ENCODE measurements at places on chromosomes 6 and 20. TPM values are rescaled to one million over a fixed set of nuclear protein-coding genes. Genes with fewer than 3 reads are reported as not detected.
A peak's percentile ranks its signal among the peaks of the same experiment; 100 is the strongest.

The PGC gene
- not detected for total RNA-seq

DNA sequence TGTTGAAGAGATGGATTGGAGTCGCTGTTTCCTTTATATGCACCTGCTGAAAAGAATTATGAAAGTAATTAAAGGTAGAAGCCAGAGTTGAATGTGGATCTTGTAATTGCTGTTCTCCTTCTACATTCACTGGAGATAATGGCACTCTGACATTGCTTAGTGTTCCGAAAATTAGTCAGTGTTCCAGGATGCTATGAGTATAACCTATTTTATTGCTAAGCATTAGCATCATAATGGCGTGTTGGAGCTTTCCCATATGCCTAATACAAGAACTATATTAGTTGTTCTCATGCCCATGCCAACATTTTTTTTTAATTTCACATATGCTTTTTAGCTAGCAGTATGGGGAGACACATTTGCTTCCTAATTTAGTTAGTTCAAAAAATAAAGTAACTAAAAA is 236.4 kb downstream of the ARHGAP18 start:
- ATAC-seq, result no peak

DNA sequence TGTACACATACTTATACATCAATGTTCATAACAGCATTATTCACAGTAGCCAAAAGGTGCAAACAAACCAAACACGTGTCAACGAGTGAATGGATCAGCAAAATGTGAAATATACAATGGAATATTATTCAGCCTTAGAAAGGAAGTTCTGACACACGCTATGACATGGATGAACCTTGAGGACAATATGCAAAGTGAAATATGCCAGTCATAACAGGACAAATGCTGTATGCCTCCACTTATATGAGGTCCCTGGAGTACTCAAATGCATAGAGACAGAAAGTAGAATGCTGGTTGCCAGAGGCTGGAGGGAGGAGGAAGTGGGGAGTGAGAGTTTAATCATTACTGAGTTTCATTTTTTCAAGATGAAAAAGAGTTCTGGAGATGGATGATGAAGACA is 37.8 kb upstream of the IGF2R start:
- ATAC-seq, result no peak

The LIME1 gene
- 4.9 TPM for total RNA-seq

- ATAC-seq, result no peak
Observed at GRCh38 chr20:50126662-50127061, 13.7 kb upstream of the UBE2V1 start.

The SNAP25 gene
- 97.4 TPM for total RNA-seq

GRCh38 chr6:142676647-142677192 is 268.3 kb downstream of the HIVEP2 start:
- no peak for ATAC-seq

- peak; percentile 26 for ATAC-seq
Observed at GRCh38 chr6:1597924-1598323, 11.8 kb upstream of the FOXC1 start.

- no peak for ATAC-seq
Observed at GRCh38 chr6:112787371-112787770, 440.2 kb downstream of the RFPL4B start.

The GJA10 gene
- 0.92 TPM for total RNA-seq

DNA sequence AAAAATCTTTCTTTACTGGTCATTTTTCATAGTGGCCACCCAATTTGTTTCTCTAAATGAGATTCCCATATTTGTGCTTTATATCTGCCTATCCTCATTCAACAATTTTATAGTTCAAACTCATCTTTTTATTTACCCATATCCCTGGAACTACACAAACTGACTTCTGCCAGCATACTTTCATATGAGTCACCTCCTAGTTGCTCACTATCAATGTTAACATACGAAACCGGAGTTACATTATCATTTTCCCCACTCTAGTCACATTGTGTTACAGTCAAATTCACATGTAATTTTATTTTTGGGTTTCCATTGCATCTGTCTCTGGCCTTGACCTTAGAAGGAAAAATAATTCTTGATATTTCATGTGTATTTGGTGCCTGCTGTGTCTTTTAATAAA is 499.4 kb downstream of the MAFB start:
- ATAC-seq, result no peak

- ATAC-seq, result no peak
Observed at GRCh38 chr6:139990856-139991465, 616.5 kb upstream of the CITED2 start.

The PLEKHG1 gene
- 11.6 TPM for total RNA-seq

The TMX4 gene
- total RNA-seq, result 26.3 TPM

DNA sequence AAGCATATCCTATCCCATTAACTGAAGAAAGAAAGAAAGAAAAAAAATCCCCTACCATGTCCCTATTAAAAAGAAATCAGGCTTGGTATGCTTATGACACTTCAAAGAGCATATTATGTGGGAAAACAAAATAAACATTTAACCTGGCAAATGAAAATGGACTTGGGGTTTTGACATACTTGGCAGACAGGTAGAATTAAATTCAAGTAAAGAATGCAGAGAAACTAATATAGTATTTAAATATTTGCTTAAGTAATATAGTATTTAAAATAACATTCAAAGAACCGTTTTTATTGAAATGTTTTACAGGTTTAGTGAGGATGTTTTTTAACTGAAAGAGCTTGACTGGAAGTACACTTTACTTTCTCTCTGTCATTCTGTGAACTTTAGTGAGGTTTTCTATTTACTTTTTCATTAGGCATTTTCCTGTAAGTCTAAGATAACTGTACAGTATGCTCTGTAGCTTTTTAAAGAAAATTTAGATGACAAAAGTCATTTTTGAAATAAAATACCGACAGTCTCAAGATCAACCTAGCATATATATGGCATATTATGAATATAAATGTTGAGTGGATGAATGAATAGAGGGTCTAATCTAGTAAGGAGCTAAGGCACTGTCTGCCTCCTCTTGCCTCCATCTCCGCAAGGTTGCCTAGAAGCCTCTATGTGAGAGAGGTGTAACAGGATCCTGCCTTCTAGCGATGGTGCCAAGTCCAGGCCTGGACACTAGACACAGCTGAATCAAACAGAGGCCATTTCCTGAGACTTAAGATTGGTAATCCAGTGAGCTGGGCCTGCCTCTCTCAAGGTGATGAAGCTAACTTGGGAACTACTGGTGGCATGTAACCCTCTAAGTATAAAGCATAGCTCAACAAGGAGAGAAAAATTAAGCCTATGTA is 344.4 kb upstream of the RUNX2 start:
- no peak for ATAC-seq

GRCh38 chr6:83847179-83847578 is 6.0 kb upstream of the RIPPLY2 start:
- no peak for ATAC-seq

GRCh38 chr20:23284009-23284408 is 66.6 kb upstream of the NXT1 start:
- no peak for ATAC-seq

DNA sequence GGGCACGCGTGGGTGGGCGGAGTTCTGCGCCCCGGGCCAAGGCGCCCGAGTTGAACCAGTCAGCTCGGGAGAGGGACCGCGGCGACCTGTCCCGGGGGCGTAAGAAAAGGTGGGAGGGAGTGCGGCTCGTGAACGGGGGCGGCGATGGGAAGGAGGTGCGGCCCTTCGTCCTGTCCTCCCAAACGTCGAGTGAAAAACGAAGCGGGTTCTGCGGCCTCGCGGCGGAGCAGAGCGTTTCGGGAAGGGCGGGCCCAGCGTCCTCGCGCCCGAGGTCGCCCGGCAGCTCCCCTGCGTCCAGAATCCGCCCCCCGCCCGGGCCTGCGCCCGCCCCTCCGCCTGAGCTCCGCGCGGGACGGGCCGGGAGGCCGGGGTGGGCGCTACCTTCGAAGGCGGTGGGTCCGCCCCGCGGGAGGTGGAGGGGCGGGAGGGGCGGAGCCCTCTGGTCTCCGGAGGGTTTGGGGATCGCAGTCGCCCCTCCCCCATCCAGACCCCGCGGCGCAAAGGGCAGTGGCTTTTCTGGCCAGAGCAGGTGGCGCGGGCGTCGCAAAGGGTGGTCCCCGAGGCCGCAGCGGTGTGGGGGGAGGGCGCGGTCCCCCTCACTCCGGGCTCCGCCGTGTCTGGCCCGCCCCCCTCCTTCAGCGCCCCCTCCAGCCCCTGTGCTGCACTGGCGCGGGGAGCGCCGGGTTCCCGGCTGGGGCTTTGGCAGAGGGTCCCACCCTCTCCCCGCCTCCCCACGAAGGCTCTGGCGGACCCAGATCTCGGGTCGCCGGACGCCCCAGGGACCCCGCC is 838 bp downstream of the STMN3 start:
- peak; percentile 17 for ATAC-seq

GRCh38 chr6:25710287-25710686 is 44.3 kb upstream of the SLC17A4 start:
- ATAC-seq, result no peak

DNA sequence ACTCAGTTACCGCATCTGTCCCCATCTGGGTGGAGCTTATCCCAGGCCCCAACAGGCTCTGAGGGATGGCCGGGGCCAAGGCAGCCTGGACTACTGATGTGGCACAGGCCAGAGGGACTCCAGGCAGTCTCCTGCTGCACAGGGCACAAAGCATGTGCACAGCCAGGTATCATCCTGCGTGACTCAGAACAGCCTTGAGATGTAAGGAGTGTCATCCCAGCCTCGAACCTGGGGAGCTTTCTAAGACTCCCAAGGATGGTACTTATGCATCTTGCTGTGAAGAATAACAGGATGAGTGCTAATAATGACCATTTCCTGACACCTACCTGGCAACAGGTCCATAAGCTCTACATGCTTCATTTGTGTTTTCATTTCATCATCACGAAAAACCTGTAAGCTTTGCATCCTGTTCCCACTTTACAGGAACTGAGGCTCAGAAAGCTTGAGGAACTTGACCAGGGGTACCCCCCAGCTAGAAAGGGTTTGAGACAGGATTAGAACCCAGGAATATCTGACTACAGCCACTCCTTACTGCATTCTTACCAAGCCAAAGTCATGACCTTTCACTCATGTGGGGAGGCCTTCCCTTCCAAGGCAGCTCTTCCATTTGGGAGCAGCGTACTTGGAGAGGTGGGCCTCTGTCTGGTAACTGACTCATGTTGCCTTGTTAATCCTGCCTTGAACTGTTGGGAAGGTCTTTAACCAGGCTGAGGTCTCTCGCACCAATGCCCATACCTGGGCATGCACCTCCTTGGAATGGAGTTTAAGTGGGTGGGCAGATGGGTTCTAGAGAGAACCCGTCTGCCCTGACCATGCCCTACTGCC is 1.9 kb downstream of the TRIB3 start:
- peak; percentile 37 for ATAC-seq

- no peak for ATAC-seq
Observed at GRCh38 chr6:167976708-167977107, 20.8 kb upstream of the KIF25 start.

- peak; percentile 39 for ATAC-seq
Observed at GRCh38 chr6:123770247-123770949, 33.3 kb upstream of the NKAIN2 start.

DNA sequence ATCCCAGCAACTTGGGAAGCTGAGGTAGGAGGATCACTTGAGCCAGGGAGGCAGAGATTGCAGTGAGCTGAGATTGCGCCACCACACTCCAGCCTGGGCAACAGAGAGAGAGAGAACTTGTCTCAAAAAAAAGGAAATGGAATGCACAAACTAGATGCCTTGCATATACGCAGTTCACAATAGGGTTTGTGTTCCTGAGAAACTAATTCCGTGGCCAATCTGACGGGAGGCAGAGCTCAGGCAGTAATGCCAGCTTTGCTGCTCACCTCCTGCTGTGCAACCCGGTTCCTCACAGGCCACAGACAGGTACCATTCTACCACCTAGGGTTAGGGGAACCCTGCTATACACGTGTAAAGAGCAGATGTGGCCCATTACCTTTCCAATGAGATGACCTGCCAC is 1.4 kb downstream of the CDK5RAP1 start:
- ATAC-seq, result no peak

- ATAC-seq, result no peak
Observed at GRCh38 chr6:12371641-12372146, 81.5 kb downstream of the EDN1 start.

The MYB gene
- 0.22 TPM for total RNA-seq

- ATAC-seq, result peak; percentile 81
Observed at GRCh38 chr20:57108742-57109570, 157.5 kb downstream of the BMP7 start.

The SOX12 gene
- 18.4 TPM for total RNA-seq

DNA sequence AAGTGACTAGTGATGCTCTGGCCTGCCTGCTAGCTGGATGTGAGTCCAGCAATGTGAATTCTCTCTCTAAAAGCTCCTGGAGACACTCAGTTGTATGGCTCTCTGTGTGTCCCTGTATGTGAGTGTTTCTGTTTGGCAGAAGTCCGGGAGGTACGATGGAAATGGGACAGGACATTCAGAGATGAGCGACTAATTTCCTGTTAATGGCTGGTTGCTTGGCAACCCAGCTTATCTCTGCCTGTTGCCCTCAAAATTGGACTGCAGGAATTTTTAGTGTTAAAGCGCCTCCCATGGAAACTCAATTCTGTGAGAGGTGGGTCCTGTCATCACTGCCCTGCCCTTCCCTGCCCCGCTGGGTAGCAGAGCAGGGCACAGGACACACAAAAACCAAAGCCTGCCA is 136.8 kb upstream of the LRFN2 start:
- ATAC-seq, result no peak

The SYNJ2 gene
- total RNA-seq, result 2.1 TPM

- peak; percentile 34 for ATAC-seq
Observed at GRCh38 chr20:3749689-3750531, 17.4 kb downstream of the HSPA12B start.

The TTK gene
- total RNA-seq, result 4.7 TPM

DNA sequence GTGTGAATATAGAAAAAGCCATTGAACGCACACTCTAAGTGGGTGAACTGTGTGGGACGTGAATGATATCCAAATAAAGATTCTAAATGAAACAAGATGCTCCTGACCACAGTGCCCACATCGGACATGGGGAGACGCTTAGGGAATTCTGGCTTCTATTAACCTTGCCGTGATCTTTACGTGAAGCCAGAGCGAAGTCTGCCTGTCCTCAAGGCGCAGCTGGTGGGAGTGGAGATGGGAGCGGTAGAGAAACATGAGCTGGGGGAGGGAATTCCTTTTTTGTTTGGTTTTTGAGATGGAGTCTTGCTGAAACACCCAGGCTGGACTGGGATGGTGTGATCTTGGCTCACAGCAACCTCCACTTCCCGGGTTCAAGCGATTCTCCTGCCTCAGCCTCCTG is 46.0 kb downstream of the VSTM2L start:
- ATAC-seq, result no peak

The OOEP gene
- total RNA-seq, result not detected

Measured in motor neuron (in vitro differentiated cells).